Activated CD4-positive, alpha-beta T cell treated with anti-CD3 and anti-CD28 coated beads, Interleukin-2, amount 50 U/mL, for 48 hours (primary cell): ENCODE measurements at places on chromosomes 1 and 21.

- DNase-seq = no peak
Observed at GRCh38 chr1:237270353-237270752, 228.4 kb downstream of the RYR2 start.

DNA sequence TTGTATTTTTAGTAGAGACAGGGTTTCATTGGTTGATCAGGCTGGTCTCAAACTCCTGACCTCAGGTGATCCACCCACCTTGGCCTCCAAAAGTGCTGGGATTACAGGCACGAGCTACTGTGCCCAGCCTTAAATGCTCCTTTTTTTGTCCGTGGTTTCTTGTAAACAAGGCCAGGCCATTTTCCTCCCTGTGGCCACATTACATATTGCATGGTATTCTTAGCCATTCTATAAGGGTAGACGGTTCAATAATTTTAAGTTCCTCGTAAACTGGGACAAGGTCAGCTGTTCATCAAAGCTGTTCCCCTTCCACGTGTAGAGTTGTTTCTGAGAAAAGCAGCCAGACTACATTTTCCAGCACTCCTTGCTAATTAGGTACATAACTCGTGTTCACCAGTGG, 10.3 kb upstream of the LUZP1 start:
- no peak for DNase-seq

DNA sequence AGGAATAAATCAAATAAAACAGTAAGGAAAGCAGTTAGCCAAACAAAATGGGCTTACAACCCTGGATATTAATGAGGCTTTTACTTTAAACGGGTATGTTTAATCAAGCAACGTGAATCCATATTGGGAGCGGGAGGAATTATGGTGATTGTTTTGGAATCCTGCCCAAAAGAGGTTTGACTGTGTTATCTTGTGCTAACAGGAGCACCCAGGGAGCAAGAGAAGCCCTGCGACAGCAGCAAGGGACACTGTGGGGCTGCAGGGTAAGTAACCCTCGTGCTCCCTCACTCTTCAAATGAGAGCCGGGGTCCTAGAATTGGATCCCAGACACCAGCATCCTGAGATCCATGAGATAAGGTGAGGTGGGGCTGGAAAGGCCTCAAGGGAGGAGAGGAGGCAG, 72.6 kb upstream of the PGBD5 start:
- no peak for DNase-seq

DNA sequence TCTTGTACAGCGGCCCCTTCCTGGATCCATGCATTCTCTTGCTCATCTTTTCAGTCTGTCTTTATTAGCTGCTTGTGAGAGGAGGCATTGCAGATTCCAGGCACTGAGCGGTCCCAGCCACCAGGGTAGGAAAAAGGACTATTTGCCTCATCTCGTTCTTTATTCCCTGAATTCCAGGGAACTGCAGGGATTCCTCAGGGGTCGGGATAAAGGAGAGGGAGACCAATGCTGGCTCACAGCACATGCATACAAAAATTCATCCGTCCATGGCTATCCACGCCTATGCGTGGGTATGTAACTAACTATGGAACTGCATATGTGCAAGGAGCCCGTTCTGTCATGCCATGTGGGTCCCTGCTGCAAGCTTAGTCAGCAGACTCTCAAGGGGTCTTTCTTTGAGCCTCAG, 879 bp upstream of the PLPPR5 start:
- DNase-seq = no peak

- DNase-seq = no peak
Observed at GRCh38 chr1:86105533-86105866, 51.1 kb downstream of the COL24A1 start.

GRCh38 chr1:234507089-234507488, 28.1 kb upstream of the TARBP1 start:
- no peak for DNase-seq

DNA sequence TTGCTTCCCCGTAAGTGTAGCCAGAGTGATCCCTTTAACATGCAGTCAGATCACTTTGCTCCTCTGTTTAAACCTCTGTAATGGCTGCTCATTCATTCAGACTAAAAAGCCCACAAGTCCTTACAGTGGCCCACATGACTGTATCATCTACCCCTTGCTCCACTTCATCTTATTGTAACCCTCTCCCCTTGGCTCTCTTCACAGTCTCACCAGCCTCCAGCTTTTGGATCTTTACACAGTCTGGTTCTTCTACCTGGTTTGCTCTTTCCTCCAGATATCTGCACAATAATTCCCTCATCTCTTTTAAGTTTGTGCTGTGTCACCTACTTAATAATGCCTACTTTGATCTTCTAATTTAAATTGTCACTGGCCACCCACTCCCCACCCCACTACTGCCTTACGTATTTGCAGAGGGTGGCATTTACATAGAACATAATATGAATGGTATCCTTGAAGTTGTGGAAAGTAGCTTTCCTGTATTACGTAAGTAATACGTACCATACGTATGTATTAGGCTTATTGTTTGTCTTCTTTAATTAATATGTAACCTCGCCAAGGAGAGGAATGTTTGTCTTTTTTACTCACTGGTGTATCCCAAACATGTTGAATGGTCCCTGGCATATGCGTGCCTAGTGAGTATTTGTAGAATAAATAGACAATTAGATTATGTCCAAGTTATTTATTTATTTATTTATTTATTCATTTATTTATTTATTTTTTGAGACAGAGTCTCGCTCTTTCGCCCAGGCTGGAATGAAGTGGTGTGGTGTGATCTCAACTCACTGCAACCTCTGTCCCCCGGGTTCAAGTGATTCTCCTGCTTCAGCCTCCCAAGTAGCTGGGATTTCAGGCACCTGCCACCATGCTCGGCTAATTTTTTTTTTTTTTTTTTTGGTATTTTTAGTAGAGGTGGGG, 48.6 kb downstream of the TSNAX start:
- no peak for DNase-seq

- no peak for DNase-seq
Observed at GRCh38 chr1:198598796-198599321, 40.0 kb upstream of the PTPRC start.
